ENCODE measurements at places on chromosomes 4 and X.

DNA sequence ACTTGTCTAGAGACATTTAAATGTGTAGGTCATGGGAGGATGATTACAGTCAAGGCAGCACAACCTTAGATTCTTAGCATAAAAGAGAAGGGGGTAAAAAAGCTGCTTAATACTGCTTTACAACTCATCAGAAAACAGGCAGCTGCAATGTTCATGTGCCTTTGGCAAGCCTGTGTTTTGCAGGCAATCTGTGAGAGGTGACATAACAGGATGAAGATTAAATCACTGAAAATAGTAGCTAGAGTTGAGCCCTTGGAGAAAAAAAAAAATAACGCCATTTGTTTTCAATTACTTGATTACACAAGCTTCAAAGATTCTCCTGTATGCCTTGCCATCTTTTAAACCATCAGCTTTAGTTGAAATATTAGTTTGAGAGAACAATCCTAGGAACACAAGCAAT is 847.6 kb upstream of the LCORL start:
- no peak for DNase-seq

DNA sequence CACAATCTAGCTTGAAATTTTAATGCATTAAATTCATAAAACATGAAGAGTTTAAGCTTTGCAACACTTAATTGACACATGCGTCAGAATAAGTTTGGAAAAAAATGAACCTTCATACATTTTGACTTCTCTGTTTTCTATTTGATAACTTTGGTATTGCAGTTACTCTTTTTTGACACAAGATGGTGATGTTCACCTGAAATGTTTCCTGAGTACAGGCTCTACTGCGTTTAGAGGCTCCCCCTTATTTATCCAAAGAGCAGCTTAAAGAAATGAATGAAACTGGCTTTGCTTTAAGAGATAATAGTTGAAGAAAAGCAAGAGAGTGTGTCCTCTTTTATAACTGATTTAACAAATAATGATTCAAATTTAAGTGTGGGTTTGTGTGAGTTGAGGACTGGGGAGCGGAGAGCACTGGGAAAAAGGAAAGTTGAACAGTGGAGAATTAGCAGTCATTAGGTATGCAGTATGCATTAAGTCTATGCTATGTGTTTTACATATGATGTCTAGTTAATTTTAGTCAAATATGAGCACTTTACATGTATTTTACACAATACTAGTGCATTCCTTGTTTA is 180.6 kb upstream of the NUDT6 start:
- DNase-seq = peak; percentile 27

GRCh38 chr4:86449746-86450588 is 90.1 kb upstream of the MAPK10 start:
- no peak for DNase-seq

DNA sequence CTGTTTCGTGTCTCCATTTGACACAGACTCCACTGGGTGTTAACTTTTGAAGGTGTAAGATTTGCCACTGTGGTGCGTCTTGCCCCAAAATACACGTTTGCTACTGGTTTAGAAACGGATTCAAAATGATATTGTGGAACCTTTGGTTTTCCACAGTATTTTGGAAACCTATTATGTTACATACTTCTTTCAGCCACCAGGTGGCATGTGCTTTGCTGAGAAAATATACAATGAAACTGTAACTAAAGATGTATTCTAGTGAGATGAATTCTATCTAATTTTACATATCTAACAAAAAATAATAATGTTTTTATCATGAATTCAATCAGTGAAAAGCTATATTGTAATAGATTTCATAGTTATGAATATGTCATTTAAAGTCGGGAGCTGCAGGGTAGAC is 28.4 kb upstream of the SLITRK4 start:
- DNase-seq = no peak

DNA sequence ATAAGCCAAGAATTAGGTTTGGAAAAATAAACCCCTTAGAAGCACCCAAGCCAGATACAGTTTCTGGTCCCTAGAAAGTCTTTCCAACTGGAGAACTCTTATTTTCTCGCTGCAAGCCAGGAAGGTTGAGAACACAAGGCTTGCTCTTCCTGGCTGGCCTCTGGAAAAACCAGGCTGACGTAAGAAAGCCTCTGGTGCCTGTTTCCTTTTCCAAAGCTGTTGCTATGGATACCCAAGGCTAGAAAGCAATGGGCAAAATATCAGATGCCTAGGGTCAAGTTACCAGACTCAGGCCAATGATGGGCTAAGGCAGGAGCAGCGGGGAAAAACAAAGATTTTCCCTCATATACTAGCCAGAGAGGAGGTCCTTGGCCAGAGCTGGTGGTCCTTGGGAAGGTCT is 281.6 kb downstream of the KLHL13 start:
- DNase-seq = no peak

GRCh38 chr4:146049802-146050201 is 111.2 kb upstream of the ZNF827 start:
- DNase-seq = no peak

- DNase-seq = no peak
Measured at GRCh38 chrX:119667111-119667878, 25.7 kb downstream of the SEPTIN6 start.

GRCh38 chrX:47690175-47690574 is 31.2 kb upstream of the UXT start:
- DNase-seq = no peak

DNA sequence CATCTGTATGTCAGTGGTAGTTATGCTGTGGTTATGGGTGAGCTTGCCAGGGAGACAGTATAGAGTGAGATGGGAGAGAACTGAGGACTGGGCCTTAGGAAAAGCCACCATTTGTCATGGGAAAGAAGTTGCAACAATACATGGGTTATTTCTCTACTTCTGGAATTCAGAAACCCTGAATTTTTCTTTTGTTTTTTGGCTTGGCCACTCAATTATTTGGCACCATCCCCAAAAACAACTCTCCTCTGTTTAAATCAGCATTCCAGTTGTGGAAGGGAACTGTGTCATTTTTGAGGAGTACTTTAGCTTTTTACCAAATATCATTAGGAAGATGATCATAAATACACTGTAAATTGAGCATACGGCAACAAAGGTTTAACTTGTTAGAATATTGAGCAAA is 41.1 kb upstream of the ACSL4 start:
- no peak for DNase-seq

- DNase-seq = no peak
Measured at GRCh38 chrX:23810279-23810678, 27.3 kb downstream of the SAT1 start.

DNA sequence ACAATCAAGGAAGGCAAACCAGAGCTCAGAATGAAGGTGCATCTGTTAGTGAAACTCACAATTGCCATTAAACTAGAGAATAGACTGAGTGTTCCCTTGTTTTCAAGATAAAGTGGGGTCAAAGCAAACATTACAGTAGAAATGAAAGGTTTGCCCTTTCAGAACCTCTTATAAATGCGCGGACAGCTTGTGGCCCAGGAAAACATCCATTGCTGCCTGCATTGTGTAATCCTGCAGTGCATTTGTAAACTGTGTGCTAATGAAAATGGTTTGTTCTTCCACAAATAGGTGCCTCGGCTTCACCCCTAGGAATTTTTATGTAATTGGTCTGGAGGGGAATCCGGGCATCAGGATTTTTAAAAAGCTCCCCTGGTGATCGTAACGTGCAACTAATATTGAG is 62.8 kb downstream of the SNX25 start:
- DNase-seq = no peak

DNA sequence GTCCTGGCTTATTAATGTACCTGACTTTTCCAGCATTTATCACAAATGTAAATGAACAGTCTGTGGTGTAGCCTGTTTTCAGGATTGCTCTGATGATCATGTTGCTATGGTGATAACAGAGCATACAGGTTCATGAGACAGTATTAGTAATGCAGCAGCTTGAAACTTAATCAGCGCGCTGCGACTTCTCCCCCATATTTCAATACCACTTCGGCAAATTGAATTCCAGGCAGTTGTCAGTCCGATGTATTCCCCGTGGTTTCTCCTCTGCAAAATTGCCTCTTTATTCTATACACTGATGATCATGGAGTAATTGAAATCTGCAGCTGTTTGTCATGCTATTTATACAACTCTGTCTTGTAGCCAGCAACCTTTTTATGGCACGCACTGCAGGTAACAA is 239.3 kb downstream of the C4orf33 start:
- no peak for DNase-seq

DNA sequence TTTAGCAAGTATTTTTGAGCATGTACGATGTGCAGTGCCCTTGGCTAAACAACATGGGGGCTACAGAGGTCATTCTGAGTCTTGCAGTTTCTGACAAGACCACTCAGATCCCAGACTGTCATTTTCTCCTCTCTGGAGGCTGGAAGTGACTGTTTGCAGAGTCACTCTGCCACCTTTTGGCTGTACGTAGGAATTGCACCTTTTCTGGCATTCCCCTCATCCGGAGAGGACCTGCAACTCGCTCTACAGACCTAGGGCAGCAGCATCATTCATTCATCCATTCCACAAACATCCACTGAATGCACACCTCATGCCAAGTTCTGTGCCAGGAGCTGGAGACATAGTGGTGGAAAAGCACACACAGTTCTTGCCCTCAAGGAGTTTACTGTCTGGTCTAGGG is 160.4 kb upstream of the GPR101 start:
- DNase-seq = peak; percentile 2

GRCh38 chrX:115679460-115679859 is 118.5 kb downstream of the PLS3 start:
- DNase-seq = no peak

DNA sequence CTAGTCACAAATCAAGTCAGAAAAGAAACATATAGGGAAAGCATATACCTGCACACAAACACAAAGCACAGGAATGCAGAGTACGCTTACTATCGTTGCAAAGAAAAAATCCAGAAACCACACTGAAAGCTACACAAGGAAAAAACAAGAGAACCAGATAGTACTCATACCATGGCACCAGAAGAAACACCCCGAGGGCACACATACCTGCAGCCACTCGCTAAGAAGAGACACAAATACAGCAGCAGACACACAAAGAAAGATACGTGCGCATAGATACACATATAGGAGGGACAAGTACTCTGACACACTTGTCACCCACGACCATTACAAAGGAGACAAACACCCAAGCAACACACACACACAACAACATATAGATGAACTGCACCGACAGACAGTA is 1.4 kb upstream of the SLC38A5 start:
- no peak for DNase-seq

GRCh38 chr4:5028480-5028879 is 9.2 kb upstream of the CYTL1 start:
- DNase-seq = no peak

- no peak for DNase-seq
Measured at GRCh38 chr4:48949518-48950219, 36.4 kb upstream of the CWH43 start.

- DNase-seq = no peak
Measured at GRCh38 chr4:138299881-138300280, 57.7 kb upstream of the SLC7A11 start.

- DNase-seq = peak; percentile 67
Measured at GRCh38 chr4:53196882-53197771, 168.7 kb downstream of the SCFD2 start.

- no peak for DNase-seq
Measured at GRCh38 chrX:15911734-15912550, 57.3 kb upstream of the AP1S2 start.

GRCh38 chr4:108149588-108150380 is 18.9 kb downstream of the LEF1 start:
- no peak for DNase-seq

DNA sequence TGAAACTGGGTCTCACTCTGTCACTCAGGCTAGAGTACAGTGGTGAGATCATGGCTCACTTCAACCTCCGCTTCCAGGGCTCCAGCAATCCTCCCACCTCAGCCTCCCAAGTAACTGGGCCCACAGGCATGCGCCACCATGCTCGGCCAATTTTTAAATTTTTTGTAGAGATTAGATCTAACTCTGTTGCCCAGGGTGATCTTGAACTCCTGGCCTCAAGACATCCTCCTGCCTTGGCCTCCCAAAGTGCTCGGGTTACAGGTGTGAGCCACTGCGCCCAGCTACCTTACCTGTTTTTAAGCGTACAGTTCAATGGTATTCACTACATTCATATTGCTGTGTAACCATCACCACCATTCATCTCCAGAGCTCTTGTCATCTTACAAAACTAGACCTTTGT is 41.5 kb downstream of the ING2 start:
- no peak for DNase-seq

GRCh38 chrX:106247162-106247561 is 79.1 kb downstream of the PWWP3B start:
- DNase-seq = no peak

GRCh38 chrX:41085878-41086626 is 807 bp downstream of the USP9X start:
- DNase-seq = no peak

DNA sequence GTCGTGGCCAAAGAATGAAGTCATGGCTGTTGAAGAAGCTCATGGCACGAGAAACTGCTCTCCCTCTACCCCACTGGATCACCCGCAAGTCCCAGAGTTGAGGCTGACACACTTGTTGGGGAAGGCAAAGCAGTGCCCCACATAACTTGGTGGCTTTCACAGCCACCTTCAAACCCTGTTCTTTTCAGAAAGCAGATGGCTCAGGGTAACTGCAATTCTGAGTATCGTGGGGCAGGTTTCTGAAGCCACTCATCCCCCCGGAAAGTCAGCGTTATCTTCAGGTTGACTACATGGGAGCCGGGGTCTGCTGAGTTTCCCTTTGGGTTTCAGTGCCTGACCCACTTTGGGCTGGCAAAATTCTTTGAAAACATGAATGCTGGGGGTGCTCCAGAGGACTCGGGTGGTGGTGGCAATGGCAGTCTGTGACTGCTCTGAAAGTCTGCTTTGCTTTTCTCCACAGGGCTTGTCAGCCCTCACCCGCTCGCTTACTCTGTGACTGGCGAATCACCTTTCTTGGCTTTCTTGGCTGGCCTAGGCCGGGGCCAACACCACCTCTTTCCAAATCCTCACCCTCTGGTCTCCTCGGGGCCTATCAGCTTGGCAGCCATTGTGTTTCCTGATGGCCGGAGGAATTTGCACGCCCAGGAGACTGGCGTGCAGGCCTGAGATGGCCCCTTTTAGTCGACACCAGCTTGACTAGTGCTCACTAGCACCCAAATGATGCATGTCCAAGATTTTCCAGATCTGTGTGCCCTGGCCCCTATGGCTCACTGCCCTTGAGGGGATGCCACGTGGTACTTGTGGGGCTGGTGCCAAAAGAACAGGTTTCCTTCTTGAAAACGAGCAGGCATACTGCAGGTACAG is 7.3 kb downstream of the PPP1R3F start:
- no peak for DNase-seq

DNA sequence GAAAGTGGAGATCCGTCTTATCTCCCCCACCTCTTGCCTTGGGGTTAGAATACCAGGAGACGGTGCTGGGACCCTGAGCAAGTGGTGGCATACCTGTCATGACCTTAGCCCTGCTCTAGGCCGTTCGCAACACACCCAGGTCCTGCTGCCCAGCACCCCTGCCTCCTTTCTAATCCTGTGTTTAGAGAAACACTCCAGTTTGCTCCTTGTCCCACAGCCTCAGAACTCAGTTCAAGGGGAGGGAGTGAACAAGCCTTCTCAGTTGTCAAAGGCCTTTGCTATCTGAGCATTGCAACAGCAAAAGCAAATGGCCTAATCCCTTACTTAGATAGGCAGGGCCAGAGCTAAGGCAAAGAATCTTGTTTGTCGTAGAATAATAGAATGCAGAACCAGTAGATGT is 67.9 kb downstream of the CHRNA9 start:
- DNase-seq = no peak

- DNase-seq = no peak
Measured at GRCh38 chr4:28469387-28469786, 1608.7 kb downstream of the STIM2 start.

GRCh38 chr4:26032142-26032541 is 118.1 kb downstream of the SMIM20 start:
- no peak for DNase-seq

Data from hematopoietic multipotent progenitor cell treated with erythropoietin and hydrocortisone succinate and interleukin-3 and kit ligand, for 15 days (in vitro differentiated cells).